Right ventricle myocardium inferior (tissue), 1 donor: ENCODE measurements at places on chromosomes 16 and 17. TPM values are rescaled to one million over a fixed set of nuclear protein-coding genes. Genes with fewer than 3 reads are reported as not detected.

DNA sequence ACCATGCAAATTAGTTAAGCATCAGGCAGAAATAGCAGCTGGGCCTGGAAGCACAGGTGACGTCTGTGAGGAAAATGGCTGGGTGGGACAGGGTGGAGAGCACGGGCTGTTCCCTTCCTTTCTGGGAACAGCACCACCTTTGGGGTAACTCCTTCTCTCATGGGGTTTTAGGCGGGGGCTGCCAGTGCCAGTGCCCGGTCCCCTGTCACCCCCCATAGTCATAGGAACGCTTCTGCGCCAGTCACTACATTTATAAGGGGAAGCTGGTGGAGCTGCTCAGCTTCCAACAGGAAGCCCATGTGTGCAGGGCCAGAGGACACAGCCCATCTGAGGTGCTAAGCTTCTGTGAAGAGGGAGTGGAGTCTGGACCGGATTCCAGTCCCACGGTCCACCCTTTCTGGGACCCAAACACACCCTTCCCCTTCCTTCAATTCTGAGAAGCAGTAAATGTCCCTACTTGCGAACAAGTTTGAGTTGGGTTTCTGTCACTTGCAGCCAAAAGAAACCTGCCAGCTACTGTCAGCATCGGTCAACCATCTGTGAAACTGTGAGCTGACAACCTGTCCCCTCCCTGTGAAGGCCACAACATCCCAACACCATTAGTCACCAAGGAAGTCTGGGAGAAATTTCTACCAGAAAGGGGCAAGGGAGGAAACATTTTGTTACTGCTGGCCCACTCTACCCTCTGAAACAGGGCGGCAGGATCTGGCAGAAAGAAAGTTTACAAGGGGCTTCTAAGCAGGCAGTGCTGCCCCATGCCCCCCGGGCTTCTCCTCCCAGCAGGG lies 86.0 kb upstream of the AMZ2 start:
- no peak for DNase-seq

GRCh38 chr16:75196836-75197235 lies 10.1 kb downstream of the CTRB2 start:
- DNase-seq = no peak

GRCh38 chr16:57807252-57807967 lies 5.1 kb upstream of the KIFC3 start:
- DNase-seq = no peak

GRCh38 chr16:10150906-10151305 lies 31.3 kb downstream of the GRIN2A start:
- DNase-seq = no peak

DNA sequence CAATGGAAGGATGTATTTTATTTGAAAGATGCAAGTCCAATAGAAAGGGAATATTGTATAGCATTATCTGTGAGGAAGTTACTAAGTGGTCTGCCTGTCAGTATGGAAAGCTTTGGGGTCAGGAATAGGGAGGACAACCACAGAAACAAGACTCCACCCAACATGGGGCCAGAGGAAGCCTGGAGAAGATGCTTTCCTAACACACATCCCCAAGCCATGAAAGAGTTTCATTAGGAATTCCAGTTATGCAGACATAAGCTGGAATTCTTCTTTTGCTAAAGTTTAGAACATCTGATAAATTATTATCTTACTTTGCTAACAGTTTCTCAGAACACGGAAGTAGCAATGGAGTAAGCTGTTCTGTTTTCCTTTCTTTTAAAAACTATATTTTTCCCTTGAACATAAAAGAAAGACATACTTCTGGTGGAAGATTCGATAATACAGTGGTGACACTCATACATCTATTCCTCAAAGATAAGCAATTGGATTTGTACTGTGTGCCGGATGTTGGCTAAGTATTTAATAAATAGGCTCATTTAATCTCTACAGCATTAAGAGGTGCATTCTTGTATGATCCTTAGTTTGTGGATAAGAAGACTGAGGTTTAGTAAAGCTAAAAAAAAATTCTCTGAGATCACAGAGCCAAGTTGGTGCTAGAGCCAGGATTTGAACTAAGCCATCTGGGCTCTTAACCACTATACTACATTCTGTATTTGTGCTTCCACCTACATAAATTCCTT lies 51.0 kb upstream of the GAS7 start:
- no peak for DNase-seq

- DNase-seq = no peak
Measured at GRCh38 chr16:1141191-1141590, 11.7 kb upstream of the CACNA1H start.

- peak; percentile 92 for DNase-seq
Measured at GRCh38 chr17:17535957-17536356, 39.8 kb upstream of the RASD1 start.

DNA sequence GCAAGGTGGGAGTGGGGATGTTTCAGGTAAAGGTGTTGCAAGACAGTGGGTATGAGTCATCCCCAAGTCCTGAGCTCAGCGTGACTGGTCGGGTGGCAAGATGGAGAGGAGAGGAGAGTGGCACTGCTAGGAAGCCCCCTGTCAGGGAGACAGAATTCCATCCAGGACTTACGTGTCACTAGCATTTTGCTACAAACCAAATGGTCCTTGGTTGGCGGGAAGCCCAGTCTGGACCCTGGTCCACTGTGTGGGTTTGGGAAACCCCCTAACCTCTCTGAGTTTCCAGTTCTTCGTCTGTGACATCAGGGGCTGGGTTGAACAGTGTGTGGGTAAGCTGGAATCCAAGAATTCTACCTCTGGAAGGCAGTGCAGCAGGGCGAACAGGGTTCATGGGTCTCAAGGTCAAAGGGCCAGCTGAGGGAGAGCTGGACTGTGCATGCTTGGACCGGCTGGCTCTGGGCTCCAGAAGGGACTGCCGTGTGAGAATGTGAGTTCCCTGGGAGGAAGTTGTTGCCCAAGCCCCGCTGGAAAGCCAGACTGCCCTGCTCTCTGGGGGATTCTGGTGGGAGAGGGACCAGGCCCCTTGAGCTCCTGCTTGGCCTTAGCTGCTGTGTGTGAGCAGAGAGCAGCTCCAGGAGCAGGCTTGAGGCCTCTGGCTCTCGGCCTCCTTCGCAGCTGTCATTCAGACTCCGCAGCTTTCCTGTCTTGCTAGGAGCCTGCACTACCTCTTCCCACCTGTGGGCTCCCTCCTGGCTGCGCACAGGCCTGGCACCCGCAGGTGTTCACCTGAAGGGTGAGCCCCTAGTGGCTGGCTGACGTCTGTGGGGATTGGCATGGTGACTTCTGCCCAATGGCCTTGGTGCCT lies 84.6 kb downstream of the NT5M start:
- peak; percentile 55 for DNase-seq

- no peak for DNase-seq
Measured at GRCh38 chr17:36608794-36609497, 7.6 kb downstream of the MRM1 start.

PPM1E gene
- total RNA-seq = 2.3 TPM

- DNase-seq = no peak
Measured at GRCh38 chr16:50183316-50183715, 30.2 kb downstream of the TENT4B start.

DNA sequence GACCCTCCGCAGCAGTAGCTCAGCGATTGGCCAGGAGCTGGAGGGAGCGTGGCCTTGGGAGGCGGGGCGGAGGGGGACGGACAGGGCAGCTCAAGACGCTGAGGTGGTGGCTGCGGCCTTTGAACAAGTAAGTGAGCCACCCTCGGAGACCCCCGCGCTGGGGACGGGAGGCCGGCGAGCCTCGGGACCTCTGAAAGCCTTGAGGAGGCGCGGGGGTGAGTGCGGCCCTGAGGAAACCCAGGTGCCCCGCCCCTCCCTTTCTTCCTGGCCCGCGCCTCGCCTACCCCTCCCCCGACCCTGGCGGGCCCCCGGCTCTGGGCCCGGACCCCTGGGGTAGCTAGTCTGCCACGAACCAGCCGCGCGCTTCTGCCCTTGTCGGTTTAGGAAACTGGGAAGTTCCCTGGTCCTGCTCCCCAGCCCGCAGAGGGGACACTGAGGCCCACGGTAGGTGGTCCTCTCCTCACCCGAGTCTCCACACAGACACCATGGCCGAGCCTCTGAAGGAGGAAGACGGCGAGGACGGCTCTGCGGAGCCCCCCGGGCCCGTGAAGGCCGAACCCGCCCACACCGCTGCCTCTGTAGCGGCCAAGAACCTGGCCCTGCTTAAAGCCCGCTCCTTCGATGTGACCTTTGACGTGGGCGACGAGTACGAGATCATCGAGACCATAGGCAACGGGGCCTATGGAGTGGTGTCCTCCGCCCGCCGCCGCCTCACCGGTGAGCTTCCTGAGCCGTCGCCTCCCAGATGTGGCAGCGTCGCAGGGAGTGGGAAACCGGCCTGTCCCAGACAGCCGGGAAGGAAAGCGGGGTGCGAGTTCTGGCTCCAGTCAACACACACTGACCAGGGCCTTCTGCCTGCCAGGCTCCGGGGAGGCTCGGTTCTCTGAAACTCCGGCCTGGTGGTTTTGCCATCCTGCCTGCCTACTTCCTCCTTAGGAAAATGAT lies at the start of gene MAPK7:
TSS of gene MAPK7 (plus strand) at position 83 of the 945 bp plus-strand sequence. CDS start at position 486, 403 bp downstream.
- DNase-seq = no peak
